ENCODE measurements at places on chromosomes 16 and 17.

GRCh38 chr17:62727916-62728672, 80.0 kb downstream of the MARCHF10 start:
- no peak for DNase-seq

DNA sequence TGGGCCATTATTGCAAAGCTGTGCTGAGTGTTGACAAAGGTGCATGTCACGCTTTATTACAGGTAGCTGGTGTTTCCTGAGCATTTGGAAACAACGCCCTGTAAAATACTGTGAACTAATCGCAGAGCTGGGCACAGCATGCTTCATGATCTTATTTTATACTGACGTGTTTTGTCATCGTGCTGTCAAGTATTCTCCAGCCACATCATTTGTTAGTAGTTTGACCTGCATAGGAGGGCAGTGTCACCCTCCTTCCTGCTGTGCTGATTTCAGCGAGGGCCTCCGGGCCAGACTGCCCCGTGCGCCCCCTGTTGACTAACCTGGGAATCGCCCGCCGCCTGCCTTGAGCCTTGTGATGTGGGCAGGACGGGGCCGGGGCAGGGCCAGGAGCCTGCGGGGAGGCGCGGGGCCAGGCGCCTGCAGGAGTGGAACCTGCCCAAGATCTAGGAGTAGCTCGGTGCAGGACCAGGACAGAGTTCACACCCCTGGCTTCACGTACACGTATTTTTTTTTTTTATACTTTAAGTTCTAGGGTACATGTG, 820.7 kb downstream of the KCNJ18 start:
- no peak for DNase-seq

- no peak for DNase-seq
Measured at GRCh38 chr17:22463110-22463850, 771.0 kb downstream of the KCNJ18 start.

DNA sequence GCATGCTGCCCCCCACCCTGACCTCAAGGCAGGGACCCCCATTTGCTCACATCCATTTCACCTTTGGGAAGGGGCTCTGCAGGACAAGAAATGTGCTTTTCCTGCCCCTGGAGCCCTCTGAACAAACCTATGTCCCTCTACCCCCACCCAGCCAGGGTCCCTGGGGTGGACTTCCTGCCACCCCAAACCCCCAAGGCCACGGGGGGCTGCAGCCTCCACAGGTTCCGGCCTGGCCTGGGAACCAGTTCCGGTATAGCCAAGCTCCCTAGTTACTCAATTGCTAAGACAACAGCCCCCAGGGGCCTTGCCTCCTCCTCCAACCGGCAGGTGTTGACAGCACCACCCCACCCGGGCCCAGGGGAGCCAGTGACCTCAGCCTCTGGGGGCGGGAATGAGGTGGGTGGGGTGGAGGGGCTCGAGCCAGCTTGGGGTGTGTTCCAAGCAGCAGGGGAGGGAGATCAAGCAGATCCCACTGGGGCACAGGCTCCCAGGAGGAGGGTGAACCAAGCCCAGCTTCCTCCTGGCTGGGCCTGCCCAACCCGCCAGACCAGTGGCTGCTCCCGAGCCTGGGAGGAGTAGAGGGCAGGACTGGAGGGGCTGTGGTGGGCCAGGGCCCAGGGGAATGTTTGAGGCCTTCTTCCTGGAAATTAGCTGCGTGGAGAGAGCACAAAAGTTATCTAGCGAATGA, 6.6 kb downstream of the PNMT start:
- DNase-seq: no peak

GRCh38 chr16:1108299-1109252, 12.5 kb upstream of the C1QTNF8 start:
- peak; percentile 20 for DNase-seq

DNA sequence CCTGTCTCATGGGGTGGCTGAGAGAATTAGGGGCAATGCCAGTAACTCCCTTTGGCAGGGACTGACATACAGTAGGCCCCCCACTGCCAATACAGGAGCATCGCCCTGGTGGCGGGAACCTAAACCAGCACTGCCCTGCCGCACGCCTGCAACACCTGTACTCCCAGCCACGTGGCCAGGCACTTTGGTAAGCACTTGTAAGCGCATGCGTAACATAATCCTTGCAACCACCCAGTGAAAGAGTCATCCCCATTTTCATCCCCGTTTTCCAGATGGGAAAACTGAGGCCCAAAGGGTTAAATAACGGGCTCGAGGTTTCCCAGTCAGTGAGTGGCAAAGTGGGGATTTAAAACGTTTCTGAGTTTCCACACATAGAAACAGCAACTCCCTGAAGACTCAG, 17.5 kb downstream of the SCN4A start:
- no peak for DNase-seq

DNA sequence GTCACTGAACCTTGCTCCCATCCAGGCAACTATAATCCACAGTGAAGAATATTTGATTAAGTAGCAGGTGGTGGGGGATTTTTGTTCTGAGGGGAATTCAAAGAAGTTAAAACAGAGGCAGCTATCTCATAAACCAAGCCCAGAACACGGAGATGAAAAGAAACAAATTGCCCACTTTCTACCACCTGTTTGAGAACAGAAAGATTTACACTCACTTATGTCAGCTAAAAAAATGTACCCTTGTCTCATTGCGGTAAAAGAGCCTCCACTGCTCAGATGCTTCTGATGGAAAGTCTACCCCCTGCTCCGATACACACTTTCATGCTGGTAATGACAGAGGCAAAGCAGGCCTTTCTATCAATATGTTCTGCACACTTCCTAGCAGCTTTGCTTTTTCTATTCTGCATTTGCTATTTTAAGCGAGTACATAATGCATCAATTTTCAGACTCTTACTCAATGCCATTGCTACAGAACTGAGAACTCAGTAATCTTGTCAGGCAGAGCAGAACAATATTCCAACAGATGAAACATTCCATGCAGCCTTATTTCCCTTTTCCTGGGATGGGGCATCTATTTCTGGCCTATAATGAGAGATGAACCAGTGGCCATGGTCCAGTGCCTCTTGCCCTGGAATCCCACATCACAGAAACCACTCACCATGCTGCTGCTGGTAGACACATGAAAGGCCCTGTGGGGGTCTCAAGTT, 29.0 kb downstream of the CDK5R1 start:
- DNase-seq: no peak

DNA sequence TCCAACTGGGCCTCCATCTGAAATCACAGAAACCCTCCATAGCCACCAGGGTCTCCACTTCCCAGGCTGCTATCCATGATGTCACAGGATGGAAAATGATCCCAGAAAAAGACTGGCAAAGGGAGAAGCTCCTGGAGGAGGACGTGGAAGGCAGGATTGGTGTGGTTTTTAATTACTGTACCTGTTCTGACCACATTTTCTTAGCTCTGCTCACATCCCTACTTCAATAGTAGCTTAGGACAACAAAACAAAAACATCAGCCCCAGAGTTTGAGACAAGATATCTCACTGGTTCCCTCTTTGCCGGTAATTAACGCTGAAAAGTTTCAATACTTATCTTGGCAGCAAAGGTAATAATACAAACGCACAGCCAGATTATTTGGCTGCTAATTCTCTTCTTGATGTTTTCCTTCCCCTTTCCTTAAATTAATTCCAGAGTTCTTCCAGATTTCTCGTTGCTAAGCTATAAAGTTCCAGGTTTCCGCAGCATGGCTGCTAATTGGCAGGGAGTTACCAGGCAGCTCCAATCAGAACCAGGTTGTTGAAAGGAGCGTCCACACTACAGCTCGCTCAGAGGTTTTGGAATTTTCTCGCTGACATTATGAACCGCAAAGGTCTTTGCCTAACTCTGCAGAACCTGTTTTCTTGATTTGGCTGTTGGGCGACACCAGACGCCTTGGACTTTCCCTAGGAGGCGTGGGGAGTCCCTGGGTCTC, 263.4 kb downstream of the MRTFB start:
- no peak for DNase-seq

GRCh38 chr17:19730843-19731242, 14.5 kb upstream of the SLC47A2 start:
- no peak for DNase-seq

DNA sequence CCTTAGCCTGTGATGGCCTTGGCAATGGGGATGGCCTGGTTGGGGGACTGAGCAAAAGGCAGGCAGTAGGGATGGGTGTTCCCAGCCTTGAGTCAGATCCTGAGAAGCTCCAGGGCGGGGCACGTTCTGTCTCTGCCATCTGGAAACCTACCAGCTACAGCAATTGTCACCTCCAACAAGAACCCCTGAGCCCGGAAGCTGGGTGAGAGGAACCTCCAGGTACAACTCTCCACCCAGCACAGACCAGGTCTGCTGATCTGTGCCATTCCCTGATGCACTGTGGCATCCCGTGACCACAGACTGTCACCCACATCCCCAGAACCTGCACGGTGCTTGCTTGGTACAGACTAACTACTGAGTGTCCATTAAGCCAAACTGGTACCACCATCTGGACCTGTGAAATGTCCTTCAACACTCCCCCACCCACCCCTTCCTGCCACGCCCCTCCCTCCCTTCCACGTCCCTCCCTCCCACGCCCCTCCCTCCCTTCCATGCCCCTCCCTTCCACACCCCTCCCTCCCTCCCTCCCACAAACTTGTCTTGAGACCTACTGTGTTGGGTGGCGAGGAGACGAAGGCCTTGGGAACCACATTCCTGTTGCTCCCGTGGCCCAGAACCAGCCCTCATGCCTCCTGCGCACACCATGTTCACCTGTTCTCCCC, 16.6 kb downstream of the MYO15B start:
- no peak for DNase-seq

GRCh38 chr16:57734308-57734924, 1.2 kb upstream of the KATNB1 start:
- no peak for DNase-seq

Measured in LHCN-M2 (cell line).